ENCODE measurements at places on chromosomes 2 and 18.
A peak's percentile ranks its signal among the peaks of the same experiment; 100 is the strongest.

GRCh38 chr2:27316655-27317412 lies 6.1 kb downstream of the MPV17 start:
- no peak for DNase-seq

- no peak for DNase-seq
These were observed 19.8 kb downstream of the TSHZ1 start for GRCh38 chr18:75230163-75231052.

DNA sequence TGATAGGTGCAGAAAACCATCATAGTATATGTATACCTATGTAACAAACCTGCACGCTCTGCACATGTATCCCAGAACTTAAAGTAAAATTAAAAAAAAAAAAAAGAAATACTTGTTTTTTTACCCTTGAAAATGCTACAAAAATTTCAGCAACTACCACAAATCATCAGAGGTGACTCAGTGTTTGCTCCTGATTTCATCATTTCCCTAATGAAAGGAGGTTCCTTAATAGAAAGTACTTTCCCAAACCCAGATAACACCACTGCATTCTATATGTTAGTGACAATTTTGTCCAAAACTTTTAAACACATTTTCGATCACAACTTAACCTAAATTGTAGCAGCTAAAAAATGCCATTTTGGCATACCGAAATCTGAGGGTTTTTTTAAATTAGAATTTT lies 163.3 kb downstream of the SLC39A10 start:
- DNase-seq: no peak

DNA sequence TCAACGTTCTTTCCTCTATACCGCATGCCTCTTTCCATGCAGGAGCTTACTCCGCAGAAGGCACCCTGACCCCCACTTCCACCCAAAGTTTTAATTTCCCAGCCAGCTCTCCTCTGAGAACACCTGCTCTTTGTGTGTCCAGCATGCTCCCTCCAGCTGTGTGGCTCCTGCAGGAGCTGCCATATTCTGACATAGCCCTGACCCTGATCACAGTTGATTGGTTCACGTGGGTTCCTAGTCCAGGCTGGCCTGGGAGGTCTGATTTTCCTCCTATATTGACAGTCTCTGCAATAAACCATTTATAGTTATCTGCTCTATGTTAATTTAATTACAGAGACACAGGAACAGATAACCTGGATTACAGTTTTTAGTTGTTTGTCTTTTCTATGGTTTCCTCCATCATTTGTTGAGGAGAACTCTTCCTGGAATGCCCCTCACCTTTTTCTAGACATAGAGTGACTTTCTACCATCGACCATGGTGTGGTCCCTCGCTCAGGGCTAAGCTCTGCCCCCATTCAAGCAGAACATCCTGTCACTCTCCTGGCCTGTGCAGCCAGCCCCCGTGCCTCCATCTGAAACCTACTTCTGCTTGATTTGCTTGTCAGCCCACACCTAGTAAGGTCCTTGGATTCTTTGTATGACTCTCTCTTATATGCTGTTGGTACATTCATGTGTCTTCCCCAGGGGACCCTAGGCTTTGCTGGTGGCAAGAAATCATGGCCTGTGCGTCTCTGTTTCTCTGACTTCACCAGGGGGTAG lies 231.5 kb downstream of the LPIN1 start:
- DNase-seq: no peak

- DNase-seq: no peak
These were observed 862.3 kb upstream of the POU3F3 start for GRCh38 chr2:103991591-103991990.

GRCh38 chr2:44981714-44982108 lies 27.5 kb downstream of the SIX2 start:
- peak; percentile 85 for DNase-seq

DNA sequence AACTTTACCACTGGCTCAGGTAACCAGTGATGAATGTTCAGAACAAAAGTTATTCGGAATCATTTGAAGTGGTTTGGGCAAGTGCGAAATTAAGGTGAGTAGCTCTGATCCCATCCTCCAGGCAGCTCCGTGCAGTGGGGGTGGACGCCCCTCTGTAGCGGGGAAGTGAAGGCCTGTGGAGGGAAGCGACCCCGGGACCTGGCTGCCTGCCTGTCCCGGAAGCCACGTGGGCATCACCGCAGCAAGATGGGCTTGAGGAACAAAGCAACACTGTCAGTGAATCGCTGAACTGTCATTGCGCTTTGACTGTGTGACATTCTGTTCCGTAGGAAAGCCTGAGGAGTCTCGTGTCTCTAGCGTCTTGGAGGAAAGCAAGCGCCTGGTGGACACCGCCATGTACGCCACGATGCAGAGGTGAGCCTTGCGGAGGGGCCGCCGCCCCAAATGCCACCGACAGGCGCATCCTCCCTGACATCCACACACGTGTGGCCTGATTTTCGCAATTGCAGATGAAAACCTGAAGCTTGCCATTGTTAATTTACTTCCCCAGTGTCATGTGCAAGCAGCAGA lies 9.5 kb downstream of the TPO start:
- DNase-seq: no peak

GRCh38 chr2:22958308-22958707 lies 426.7 kb upstream of the KLHL29 start:
- no peak for DNase-seq

GRCh38 chr2:144431998-144432397 lies 87.9 kb downstream of the ZEB2 start:
- DNase-seq: no peak

GRCh38 chr2:26654061-26654340 lies 12.8 kb upstream of the CIB4 start:
- DNase-seq: no peak

- no peak for DNase-seq
These were observed 67.5 kb upstream of the RGPD5 start for GRCh38 chr2:109726379-109727270.

- no peak for DNase-seq
These were observed 145.8 kb upstream of the ID2 start for GRCh38 chr2:8535821-8536685.

DNA sequence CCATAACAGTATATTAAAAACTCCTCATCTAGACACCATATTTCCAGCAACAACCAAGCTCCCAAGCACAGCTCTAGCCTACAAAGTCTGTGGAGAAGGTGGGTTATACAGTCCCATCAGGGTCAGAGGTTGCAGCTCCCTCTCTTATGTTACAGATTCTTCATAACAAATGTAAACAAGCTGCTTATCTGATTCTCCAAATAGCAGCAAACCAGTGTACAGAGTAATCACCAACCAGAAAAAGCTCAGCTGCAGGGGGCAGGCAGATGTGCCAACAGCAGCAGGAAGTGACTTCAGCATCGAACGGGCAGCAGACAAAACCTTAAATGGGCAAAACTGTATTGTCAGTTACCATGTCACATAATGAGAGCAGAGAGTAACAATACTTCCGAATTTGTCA lies 52.9 kb upstream of the NABP1 start:
- no peak for DNase-seq

GRCh38 chr18:5879479-5879882 lies 15.8 kb downstream of the TMEM200C start:
- DNase-seq: no peak

- DNase-seq: no peak
These were observed 10.6 kb downstream of the ZFP36L2 start for GRCh38 chr2:43215673-43216255.

DNA sequence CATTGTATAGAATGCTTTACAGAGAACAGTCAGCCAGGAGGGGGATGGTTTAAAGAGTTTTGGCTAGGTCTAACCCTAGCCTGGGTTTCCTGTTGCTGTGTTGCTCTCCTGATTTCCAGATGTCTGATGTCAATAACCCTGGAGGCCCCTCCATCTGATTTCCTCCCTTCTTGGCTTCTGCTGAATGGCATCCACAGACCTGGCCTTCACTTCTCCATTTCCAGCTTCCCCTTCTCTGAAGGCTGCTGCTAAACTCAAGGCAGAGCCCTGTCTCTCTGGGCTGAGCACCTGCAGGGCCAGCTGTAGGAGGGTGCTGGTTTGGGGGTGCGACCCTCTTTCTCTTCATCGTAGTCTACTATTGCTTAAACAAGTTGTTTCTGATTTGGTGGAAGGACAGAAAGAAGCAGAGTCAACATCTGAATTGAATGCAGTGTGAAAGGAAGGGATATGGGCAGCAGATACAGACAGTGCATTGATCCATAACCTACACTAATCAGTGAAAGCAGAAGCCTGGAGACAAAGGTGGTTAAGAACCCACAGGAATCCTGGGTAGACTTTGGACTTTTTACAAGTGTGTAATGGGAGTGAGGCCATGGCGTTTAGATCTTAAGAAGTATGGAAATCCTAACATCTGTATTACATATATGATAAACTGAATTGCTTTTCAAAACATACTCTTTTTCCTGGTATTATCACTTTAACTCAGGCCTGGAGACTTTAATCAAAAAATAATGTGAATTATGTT lies 153.6 kb downstream of the HRH4 start:
- no peak for DNase-seq

DNA sequence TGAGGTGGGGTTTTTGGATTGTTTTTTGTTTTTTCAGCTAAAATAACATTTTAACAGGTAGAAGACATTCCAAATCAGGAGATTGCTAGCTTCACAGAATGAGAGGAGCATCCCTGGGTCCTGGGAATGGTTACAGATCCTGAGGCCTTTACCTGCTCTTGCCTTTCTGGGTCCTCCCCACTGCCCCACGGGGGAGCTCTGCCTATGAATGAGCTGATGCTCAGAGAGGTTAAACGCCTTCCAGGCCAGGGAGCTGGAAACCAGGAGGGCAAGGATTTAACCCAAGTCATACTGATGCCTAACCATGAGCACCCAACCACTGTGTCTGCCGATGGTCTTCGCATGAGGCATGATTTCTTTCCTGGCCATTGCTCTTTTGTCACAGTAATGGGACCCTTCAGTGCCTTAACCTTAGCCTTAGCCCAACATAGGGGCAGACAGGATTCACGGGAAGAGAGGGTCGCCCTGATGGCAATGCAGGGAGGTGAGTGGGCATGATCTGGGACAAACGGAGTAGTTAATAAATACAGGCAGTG lies 16.1 kb downstream of the MOCOS start:
- no peak for DNase-seq

- DNase-seq: no peak
These were observed 283.5 kb upstream of the HS6ST1 start for GRCh38 chr2:128602038-128602698.

DNA sequence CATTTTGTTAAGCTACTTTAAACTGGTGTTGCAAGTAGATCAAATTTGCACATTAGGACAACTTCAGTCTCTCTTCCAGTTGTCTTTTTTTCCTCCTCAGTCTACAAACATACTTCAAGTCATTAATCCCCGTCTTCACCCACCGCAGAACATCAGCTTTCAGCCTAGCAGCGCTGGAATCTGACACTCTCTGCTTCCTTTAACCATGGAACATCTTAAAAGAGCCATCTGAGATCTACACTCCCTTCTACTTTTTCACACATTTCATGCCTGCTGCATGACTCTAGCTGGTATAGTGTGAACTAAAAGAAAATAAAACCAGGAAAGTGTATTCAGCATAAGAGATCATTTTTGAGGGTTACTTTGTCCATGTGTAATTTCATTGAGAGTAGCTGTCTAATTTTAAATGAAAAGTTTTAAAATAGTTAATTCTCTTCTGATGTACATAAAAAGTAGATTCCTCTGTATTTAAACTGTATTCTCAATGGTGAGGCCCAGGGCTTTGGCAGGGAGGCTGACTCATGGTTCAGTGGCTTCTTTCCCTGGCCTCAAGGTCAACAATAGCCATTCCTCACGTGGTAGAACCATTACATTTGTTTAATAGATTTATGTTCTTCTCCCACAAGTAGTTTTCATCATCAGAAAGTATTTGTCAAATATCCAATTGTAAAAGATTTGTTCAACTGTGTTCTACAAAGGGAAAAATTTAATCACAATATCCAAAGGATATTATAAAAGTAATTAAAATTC lies 16.5 kb downstream of the SGPP2 start:
- no peak for DNase-seq

GRCh38 chr2:109128616-109129355 lies at the start of gene SH3RF3:
TSS of gene SH3RF3 (plus strand) at chr2:109129205.
- peak; percentile 84 for DNase-seq

- peak; percentile 58 for DNase-seq
These were observed 16.8 kb upstream of the LYPD6 start for GRCh38 chr2:149313512-149313972.

GRCh38 chr2:28082131-28082530 lies 191.6 kb downstream of the BABAM2 start:
- DNase-seq: no peak

DNA sequence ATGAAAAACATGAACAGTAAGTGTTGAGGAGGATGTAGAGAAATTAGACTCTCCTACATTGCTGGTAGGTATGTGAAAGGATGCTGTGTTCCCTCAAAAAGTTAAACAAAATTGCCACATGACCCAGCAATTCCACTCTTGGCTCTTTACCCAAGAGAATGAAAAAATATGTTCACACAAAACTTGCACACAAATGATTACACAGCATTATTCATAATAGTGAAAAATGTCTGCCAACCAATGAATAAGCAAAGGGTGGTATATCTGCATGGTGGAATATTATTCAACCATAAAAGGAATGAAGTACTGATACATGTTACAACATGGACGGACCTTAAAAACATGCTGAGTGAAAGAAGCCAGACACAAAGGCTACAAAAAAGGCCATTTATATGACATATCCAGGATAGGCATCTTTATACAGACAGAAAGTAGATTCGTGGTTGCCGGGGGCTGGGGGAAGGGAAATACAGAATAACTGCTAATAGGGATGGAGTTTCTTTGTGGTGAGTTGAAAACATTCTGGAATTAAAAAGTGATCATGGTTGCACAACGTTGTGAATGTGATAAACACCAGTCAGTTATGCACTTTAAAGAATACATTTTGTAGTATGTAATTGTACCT lies 85.4 kb upstream of the MYO3B start:
- no peak for DNase-seq

DNA sequence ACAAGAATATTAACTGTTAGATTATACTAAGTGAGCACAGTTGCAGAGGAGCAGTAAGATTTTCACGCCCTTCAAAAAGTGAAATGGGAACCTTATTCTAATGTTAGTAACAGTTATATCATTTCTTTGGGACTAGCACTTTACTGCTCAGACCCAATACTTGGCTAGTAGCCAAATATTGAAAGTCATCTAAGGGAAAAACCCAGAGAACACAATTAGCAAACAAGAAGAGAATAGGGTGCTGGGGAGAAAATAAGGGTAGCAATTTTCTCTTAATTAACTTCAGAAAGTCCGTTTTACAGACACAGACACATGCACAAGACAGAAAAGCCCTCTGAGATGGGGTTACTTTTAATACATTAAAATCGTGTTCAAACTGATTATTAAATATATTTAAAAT lies 71.8 kb downstream of the ID2 start:
- no peak for DNase-seq

- no peak for DNase-seq
These were observed 26.9 kb downstream of the RMC1 start for GRCh38 chr18:23530195-23530594.
